ENCODE measurements at places on chromosomes 6 and 20.

DNA sequence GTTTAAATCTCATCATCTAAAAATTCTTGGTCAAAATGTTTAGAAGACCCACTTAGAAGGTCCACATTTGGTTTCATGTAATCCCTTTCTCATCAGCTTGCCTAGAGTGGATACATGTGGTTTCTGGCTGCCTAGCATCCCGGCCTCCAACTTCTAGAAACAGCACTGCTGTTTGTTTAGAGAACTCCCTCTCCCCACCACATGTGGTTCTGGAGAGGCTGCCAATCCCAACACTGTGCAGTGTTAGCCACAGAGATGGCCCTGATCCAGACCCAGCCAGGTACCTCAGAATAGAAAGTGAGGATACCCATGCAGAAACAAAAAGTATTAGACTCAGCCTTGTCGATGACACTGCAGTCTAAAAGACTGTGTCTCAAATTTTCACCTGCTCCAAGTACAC is 241.8 kb downstream of the BCKDHB start:
- peak; percentile 92 for DNase-seq

DNA sequence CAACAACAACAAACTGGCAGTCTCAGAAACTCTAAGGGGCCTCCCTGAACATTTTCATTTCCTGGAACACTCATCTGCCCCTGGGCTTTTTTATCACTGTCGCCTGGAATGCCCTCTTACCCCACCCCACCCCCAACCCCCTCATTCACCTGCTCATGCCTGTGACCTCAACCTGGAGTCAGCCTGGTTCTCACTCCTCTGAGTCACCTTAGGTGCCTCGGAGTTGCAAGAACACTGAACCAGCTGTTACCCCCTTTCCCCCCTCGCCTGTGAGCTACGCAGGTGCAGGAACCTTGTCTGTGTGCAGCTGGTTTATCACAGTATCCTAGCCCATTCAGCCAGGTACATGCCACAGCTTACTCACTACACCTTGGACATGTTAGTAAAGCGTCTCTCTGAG is 12.8 kb upstream of the SNAI1 start:
- no peak for DNase-seq

GRCh38 chr6:11213422-11214021 is 18.9 kb downstream of the NEDD9 start:
- no peak for DNase-seq

DNA sequence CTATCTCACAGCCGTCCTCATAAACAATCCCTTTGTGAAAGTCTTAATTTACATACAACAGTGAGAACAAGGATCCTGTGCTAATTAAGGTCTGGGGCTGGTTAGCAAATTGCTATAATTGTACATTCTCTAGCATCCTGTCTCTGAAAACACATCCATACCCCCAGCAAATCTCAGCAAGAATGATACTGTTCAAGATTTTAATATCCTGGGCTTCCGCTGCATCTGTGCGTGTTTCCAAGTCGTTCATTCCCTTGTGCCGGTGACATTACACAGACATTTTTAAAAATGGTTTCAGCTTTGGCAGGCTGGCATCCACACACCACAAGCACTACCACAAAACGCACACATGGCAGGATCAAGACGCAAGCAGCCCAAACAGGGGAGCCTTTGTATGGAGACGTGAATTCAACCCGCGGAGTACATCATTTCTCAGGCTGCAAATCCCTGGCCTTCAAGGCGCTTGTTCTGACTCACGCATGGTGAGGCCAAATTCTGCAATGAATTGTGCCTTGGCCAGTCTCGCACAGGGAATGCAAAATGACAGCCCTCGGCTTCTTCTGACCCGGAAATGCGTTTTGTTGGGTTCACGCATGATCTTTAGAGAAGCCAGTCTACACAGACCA is 20.3 kb downstream of the ZMYND8 start:
- DNase-seq = peak; percentile 77

- DNase-seq = no peak
Measured at GRCh38 chr6:30061858-30062458, 893 bp downstream of the POLR1H start.

DNA sequence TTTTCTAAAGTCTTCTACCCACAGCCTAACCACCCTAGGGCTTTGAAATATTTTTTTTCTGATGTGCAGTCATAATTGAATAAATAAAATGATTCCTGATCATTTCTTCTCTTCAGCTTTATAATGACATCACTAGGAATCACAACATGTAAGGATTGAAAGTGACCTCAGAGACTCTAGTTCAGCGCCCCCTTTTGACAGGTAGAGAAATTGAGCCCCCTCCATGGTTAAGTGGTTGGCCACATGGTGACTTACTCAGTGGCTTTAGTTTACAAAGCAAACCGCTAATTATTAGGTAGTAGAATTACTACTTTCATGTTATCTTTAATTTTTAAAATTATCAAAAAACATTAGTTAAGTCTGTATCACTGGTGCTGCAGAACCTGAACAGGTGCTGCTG is 13.3 kb upstream of the SLC2A12 start:
- no peak for DNase-seq

DNA sequence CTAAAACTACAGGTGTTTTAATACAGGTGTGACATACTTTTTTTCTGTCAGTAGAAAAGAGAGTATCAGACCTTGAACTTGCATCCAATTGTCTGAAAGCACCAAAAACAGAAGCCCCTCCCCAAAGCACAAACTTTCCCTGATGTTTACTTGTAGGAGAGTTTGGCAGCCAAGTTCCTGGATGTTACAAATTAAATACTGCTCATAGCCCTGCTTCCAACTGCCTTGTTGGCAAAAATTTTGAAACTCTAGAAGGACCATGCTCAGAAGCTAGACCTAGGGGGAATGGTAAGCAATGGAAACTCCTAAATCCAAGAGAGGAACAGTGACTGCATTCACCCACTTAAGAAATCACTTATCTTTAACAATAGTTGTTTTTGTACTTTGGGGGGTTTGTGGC is 17.0 kb upstream of the ARG1 start:
- DNase-seq = no peak

GRCh38 chr6:9745476-9745875 is 669.4 kb downstream of the TFAP2A start:
- no peak for DNase-seq

DNA sequence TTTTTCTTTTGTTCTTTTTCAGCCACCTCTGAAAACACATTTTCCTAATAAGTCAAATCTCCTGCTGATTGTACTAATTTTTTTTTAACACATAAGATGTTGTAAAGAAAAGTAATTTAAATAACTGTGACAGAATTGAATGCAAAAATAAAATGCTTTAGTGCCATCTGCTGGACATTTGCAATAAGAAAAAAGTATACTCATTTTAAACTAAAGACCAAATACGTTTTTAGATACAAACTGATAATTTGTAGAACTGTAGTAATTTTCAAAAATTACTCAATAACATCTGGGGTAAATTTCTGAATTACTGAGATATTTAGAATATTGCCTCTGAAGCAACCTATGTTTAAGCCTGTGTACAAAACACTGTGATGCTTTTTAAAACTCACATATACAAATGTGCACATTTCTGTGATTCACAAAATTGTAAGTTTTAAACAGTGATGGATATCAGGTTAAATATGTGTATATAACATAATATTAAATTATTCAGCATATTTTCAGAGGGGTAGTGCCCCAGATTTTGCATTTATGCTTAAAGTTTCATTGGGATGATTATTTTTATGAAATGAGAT is 198.7 kb downstream of the RIMS1 start:
- DNase-seq = peak; percentile 23

- no peak for DNase-seq
Measured at GRCh38 chr20:51526106-51526470, 16.4 kb downstream of the NFATC2 start.

GRCh38 chr6:154489822-154490221 is 20.7 kb downstream of the CNKSR3 start:
- no peak for DNase-seq

GRCh38 chr6:56862415-56863175 is 92.3 kb upstream of the BEND6 start:
- no peak for DNase-seq

DNA sequence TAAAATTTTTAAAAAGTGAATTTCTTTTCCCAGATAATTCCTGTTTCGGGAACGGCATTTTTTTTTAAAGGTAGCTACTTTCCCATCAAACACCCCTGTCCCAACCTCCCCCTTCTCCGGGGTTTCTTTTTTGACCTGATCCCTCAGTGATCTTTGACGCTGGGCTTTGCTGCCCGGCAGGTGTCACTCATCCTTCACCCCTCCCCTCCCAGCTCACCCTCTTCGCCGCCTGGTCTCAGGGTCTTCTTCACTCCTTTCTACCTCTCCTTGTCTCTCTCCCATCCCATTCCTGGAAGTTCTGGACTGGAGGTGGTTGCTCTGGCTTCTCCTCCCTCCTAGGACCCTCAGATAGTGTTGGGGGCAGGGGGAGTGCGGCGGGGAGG is 329 bp upstream of the GPR6 start:
- no peak for DNase-seq

DNA sequence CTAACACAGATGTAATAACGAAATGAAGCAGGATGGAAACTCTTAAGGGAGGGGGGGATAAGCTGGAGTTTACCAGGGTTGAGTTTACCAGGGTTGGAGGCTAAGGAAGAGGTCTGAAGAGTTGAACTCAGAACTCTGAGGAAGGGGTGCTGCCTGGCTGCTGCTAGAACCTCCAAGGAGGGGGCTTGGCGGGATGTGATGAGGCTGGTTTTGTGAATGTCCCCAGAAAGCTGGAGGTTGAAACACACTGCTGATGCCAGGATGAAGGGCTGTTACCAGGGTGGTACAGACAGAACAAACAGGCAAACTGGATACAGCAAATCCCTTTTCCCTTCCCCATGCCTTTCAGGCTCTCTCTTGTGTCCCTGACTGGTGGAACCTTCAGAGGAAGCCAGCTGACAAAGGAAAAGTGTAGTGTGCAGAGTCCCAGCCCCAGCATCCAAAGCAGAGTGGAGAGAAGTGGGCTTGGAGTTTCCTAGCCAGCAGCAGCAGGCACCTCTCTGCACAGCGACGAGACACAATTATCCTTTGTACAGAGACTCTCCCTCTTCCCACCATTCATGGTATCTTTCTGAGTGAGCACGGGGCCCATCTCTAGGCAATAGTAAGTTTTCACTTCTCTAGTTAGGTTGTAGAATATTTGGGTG is 23.7 kb downstream of the UBE2V1 start:
- no peak for DNase-seq

GRCh38 chr6:152605941-152606340 is 31.2 kb downstream of the SYNE1 start:
- peak; percentile 19 for DNase-seq

GRCh38 chr6:148460876-148461646 is 118.4 kb downstream of the SASH1 start:
- DNase-seq = no peak

DNA sequence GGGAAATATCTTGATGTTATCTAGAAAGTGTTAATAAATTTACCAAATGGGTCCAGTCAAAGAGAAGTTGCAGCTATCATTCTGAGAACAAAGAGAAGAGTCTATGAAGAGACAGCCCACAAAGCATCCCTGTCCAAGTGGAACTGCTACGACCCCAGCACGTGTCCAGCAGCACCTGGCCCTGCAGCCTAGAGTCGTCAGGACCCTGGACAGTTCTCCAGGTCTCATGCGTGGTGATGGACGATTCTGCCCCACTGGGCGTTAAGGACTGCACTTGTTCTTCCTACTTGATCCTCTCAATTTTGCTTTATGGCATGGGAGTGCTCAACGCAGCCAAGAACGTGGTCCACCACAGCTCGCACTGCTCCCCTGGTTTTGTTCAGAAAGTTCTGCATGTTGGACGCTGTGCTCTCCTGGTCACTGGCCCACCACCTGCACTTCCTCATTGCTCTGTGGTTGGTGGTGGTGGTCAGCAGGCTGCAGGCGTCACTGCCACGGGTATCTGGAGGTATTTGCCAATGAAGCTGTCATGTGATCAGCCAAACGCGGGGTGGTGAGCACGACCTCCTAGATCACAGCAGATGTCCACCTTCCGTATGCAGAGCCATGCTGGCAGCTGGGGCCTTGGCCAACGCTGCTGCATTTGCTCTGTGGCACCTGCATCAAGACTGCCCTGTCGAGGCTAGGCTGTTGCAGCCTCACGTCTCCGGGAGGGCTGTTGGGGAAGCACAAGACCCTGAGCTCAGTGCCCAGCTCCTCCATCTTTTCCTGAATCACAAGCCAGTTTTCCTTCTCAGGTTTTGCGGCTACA is 356.4 kb downstream of the CDH4 start:
- no peak for DNase-seq

GRCh38 chr6:15404685-15404980 is 158.8 kb downstream of the JARID2 start:
- no peak for DNase-seq

GRCh38 chr6:1908784-1909183 is 299.1 kb downstream of the FOXC1 start:
- DNase-seq = no peak

DNA sequence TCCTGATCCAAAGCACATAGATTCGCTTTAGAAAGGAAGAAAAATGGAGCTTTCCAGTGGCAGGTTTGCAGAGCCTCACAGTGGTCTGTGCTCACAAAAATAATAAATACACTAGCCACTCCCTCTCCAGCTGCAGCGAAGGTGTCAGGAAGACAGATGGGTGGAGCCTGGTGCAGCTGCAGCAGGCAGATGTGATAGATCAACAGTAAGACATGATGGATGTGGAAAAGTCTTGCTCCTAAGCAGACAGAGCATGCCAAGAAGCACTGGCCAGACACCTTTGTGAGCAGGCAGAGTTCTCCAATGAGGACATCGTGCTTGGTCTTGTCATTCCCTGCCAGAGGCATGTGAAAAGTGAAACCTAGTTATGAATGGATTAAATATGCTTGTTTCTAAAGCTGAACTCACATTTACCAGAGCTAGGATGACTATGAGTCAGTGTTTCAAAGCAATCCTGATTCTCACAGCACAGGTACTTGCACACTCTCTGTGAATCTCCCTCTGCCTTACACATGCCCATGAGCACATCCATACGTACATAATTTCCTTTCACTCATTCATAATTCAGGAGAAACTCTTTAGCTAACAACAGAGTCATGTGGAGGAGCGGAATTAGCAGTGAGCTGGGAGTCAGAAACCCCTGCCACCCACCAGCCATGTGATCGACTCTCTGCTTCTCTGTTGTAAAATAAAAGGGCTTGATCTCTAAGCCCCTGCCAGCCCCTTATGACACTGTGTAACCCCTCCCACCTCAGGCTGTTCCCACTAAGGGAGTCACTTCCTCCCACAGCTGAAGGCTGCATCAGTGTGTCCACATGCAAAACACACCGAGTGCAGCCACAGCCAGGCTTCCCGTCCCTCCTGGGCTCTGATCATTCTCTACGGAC is 111.2 kb downstream of the SCML4 start:
- no peak for DNase-seq

GRCh38 chr6:33683051-33683571 is 28.4 kb downstream of the UQCC2 start:
- no peak for DNase-seq

- DNase-seq = peak; percentile 84
Measured at GRCh38 chr6:3247255-3248146, 11.2 kb upstream of the PSMG4 start.

- no peak for DNase-seq
Measured at GRCh38 chr20:32319100-32319499, 39.0 kb upstream of the ASXL1 start.

GRCh38 chr6:48915591-48915990 is 547.5 kb downstream of the MMUT start:
- no peak for DNase-seq
